Endothelial cell (in vitro differentiated cells): ENCODE measurements at places on chromosomes 11 and 22. TPM values are rescaled to one million over a fixed set of nuclear protein-coding genes. Genes with fewer than 3 reads are reported as not detected.

ADM2 gene
- total RNA-seq = 0.36 TPM

KRTAP5-7 gene
- total RNA-seq = not detected

OTOG gene
- total RNA-seq = 0.13 TPM

AQP11 gene
- total RNA-seq = 0.33 TPM

LAYN gene
- 26.2 TPM for total RNA-seq

MUC6 gene
- not detected for total RNA-seq

MS4A4E gene
- not detected for total RNA-seq

SLC17A6 gene
- not detected for total RNA-seq

MMP27 gene
- total RNA-seq = not detected

TSSC4 gene
- 48.4 TPM for total RNA-seq

DNA sequence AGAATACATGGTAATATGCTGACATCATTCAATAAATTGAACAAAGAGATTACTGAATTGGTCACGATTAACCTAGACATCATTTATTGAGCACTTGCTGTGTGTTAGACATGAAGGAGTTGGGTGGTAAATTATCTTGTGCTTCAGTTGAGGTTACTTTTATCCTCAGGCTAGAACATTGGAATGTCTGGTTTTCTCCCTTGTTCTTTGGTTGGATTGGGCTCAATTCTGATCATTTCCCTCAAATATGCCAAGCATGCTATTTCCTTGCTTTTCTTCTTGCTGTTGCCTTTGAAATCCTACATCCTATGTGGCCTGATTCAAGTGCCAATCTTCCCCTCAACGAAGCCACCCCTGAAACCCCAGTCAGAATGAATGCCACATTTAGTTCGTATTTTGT, 65.8 kb downstream of the DEUP1 start:
- peaks cover 1% of the 10 kb centered on the region for H3K27me3 ChIP-seq
- no peak for DNase-seq
- H3K4me1 ChIP-seq = no peaks in the 10 kb centered on the region
- H3K36me3 ChIP-seq = no peaks in the 10 kb centered on the region
- no peak overlapping the region for H3K27ac ChIP-seq

DNA sequence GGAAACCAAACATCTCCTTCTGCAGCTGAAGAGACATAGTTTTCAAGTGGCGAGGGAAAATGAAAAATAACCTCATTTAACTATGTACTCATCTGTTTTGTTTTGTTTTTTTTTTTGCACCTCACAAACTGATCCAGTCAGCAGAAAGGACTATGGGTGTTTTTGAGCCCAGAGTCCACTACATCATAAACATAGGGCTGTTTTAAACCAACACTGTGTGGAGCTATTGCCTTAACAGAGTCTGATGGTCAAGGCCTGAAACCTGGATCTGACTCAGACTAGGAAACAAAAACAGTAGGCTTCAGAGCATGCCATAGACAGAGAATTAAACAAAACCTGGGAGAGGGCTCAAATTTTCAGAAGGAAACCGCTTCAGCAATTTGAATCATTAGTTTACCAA, 99.3 kb upstream of the FSHB start:
- no peaks in the 10 kb centered on the region for H3K36me3 ChIP-seq
- no peak for DNase-seq
- H3K27me3 ChIP-seq = no peaks in the 10 kb centered on the region
- no peak overlapping the region for H3K27ac ChIP-seq

GRCh38 chr11:27532652-27533325, 26.2 kb upstream of the LIN7C start:
- H3K27me3 ChIP-seq = peaks cover 2% of the 10 kb centered on the region
- H3K27ac ChIP-seq = no peak overlapping the region
- no peak for DNase-seq

DNA sequence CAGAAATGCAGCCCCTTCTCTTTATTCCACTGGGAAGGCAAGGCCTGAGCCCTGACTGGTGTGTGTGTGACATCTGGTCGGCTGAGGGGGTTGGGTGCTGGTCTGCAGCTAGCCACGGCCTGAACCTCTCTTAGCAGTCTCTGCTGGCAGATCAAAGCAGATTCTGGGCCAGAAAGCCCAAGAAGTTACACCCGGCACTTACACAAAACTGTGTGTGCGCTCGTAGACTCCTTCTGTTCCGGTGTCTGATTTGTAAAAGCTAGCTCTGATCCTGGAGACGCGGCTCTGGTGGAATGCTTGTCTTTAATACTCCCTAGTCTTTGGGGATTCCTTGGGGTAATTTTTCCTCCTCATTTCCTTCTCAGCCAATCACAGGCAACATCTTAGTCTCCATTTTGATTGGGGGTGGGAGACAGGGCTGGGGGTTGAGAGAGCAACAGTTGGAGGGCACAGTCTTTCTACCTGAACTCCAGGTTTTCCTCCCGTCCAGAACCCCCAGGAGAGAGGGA, 5.5 kb downstream of the PKNOX2 start:
- H3K4me3 ChIP-seq = peak overlapping the region; percentile 47
- H3K4me1 ChIP-seq = peaks cover 50% of the 10 kb centered on the region
- no peak for DNase-seq
- no peak overlapping the region for H3K27ac ChIP-seq
- peaks cover 19% of the 10 kb centered on the region for H3K27me3 ChIP-seq
- peaks cover 12% of the 10 kb centered on the region for H3K36me3 ChIP-seq

DNA sequence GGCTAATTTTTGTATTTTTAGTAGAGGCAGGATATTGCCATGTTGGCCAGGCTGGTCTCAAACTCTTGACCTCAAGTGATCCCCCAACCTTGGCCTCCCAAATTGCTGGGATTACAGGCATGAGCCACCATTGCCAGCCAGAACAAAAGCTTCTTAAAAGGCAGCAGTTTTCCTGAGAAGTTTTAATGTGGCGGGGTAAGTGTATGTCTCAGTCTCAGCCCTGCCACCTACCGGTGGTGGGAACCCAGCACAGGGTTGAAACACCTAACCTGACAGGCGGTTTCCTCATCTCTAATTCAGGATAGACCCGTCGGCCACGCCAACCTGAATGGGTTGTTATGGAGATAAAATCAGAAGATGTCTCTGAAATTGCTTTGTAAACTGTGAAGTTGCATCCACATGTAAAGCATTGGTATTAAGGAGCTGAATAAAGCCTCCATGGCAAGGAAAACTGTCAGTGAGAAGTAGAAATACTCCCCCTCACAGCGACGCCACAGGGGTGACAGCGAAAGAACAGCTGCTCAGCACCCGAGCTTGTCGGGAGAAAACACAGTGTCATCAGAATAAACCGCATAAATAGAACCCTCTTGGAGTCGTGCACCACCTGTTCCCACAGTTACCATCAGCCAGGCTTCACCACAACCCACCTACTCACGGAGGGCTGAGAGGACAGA, 165.9 kb upstream of the NCAM1 start:
- H3K27me3 ChIP-seq = no peaks in the 10 kb centered on the region
- peak; percentile 63 for DNase-seq
- H3K4me1 ChIP-seq = peaks cover 10% of the 10 kb centered on the region
- H3K27ac ChIP-seq = no peak overlapping the region
- no peak overlapping the region for H3K4me3 ChIP-seq
- no peaks in the 10 kb centered on the region for H3K36me3 ChIP-seq

DNA sequence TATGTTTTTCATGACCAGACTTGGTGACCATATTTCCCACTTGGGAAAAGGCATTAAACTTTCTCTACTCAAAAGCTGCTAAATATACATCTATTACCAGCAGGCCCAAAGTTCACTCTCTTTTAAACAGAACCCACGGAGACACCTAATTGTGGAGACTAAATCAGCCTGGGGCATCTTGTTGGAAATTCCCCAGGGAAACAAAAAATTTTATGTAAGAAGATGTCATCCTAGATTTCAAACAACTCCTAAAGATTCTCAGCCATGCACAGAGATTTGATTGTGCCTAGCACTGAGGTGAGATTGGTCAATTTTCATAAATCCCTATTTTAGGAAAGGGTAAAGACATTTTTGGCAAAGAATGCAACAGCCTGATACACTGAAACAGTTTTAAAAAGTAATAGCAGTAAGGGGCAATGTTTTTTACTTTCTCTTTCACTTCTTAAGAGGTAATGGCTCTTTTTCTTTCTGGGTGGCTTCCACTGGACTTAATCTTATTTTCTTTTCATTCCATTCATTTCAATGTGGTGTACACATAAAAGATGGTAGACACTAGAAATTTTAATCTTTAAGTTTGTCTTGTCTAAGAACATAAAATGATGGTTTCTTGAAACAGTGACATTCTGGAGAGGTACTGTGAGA, 9.6 kb downstream of the OR52N2 start:
- no peak for DNase-seq
- no peaks in the 10 kb centered on the region for H3K27me3 ChIP-seq
- H3K4me3 ChIP-seq = no peak overlapping the region

DNA sequence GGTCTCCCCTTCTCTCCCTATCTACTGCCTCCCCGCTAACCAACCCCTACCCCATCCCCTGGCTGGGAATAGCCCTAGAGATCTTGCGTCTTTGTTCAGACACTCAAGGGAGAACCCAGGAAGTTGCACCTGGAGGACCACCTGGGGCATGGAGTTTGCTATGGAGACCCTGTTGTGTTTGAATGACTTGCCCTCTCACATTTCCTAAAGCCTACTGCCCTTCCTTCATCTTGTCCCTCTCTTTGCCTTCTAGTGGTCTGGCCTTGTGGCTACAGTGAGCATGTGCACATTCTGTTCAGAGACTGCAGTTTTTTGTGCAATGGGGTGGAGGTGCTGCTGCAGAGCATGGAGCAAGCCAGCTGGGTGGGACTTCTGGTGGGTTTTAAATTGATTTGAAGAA, 42.5 kb downstream of the ZNRF3 start:
- DNase-seq = no peak
- peaks cover 5% of the 10 kb centered on the region for H3K4me1 ChIP-seq
- no peak overlapping the region for H3K27ac ChIP-seq
- no peak overlapping the region for H3K4me3 ChIP-seq

DNA sequence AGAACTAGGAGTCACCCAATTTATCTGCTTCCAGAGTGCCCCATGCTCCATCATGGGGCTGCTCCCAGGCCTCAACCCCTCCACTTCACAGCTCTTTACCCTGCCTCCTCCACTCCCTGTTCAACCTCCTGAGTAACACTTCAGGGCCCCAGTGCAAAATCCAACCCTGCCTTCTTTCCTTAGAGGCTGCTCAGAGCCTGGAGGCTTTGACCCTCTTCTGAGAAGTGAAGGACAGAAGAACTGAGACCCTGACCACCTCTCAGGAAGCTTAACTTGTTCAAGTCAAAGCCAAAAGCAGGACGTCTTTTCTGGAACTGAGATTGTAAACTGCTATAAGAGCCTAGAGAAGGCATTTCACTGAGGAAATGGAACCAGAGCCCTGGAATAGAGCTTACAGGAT, 15.5 kb downstream of the EIF3F start:
- H3K27ac ChIP-seq = no peak overlapping the region
- no peaks in the 10 kb centered on the region for H3K4me1 ChIP-seq
- H3K27me3 ChIP-seq = peaks cover 6% of the 10 kb centered on the region

DNA sequence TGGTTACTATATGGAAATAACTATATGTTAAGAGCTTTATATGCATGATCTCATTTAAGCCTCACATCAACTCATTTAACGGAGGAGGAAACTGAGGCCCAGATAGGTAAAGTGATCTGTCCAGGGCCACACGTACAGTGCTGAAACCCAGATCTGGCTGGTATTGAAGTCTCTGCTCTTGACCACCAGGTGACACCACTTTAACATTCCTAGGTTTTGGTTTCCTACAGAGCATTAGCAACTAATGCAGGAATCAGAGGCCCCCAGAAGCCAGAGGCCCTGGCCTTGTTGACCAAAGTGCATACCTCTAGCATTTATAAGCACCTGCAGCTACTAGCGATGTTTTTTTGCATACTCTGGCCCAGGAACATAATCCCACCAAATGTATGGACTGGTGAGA, 12.9 kb upstream of the LIMK2 start:
- peaks cover 3% of the 10 kb centered on the region for H3K27me3 ChIP-seq
- no peak overlapping the region for H3K27ac ChIP-seq
- no peak overlapping the region for H3K4me3 ChIP-seq
- no peak for DNase-seq

DNA sequence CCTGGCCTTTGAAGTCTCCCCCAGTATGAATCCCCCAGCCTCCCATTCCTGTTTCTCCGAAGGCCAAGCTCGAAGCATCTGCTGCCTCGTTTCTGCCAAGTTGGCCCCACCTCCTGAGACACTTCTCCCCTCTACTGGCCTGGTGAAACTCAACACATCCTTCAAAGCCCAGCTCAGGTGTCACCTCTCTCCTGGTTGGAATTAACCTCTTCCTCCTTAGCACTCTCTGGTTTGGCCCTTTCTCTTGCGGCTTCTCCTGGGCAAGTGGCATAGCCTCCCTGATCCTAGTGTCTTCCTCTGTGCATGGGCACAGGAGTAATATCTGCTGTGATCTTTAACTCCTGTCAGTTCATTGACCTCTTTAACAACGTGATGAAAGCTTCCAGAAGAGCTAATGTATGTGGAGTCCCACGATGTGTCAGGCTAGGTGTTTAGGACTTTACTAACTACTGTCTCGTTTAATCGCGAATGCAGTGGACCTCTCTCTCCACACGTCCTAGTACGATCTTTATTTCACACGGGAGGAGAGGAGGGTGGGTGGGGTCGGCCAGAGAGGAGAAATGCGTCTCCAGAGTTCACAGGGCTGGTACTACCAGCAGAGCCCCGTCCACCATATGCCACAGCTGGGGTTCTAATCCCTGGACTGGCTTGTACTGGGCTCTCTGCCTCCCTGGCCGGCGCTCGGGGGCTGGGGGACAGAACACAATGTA, 826 bp upstream of the PTPRJ start:
- peak overlapping the region; percentile 64 for H3K4me3 ChIP-seq
- no peak for DNase-seq
- H3K27ac ChIP-seq = no peak overlapping the region
- H3K4me1 ChIP-seq = peaks cover 8% of the 10 kb centered on the region
- H3K27me3 ChIP-seq = peaks cover 23% of the 10 kb centered on the region

DNA sequence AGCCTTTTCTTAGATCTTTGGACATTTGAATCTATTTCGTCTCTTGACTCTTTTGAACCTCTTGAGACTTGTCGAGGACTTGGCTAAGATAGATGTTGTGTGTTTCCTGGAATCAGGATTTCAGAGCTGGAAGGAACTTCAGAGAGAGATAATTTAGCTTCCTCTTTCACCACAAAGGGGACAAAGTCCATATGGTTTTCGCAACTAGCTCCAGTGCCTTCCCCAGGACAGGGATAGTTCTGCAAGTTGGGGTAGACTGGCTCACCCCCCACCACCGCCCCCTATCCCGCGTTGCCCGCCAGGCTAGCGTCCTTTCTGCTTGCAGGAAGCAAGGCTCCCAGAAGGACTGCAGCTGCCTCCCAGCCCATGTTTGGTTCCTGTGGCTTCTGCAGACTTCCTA, 75.7 kb upstream of the MYO18B start:
- peaks cover 9% of the 10 kb centered on the region for H3K4me1 ChIP-seq
- peak; percentile 18 for DNase-seq
- H3K4me3 ChIP-seq = no peak overlapping the region
- no peak overlapping the region for H3K27ac ChIP-seq
- H3K36me3 ChIP-seq = no peaks in the 10 kb centered on the region

GRCh38 chr11:58927393-58928106, 11.7 kb upstream of the GLYATL1 start:
- H3K4me3 ChIP-seq = peak overlapping the region; percentile 81
- H3K27ac ChIP-seq = peak overlapping the region; percentile 97
- peaks cover 50% of the 10 kb centered on the region for H3K4me1 ChIP-seq
- H3K36me3 ChIP-seq = no peaks in the 10 kb centered on the region
